ENCODE measurements at places on chromosomes 6 and 20.
A peak's percentile ranks its signal among the peaks of the same experiment; 100 is the strongest.

DNA sequence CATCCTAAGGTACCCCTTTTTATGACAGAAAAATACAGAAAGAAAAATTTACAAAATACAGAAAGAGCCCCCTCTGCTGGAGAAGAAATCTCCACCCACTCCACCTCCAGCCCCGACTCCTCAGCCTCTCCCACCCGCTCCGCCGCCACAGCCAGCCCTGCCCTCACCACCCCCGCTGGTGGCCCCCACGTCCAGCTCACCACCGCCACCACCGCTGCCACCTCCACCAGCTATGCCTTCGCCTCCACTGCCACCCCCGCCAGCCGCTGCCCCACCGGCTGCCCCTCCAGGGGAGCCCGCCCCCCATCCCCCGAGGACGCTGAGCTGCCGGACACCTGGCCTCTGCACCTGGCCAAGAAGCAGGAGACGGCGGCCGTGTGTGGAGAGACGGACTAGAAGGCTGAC lies 17.7 kb downstream of the WFDC2 start:
- DNase-seq: peak; percentile 54

DNA sequence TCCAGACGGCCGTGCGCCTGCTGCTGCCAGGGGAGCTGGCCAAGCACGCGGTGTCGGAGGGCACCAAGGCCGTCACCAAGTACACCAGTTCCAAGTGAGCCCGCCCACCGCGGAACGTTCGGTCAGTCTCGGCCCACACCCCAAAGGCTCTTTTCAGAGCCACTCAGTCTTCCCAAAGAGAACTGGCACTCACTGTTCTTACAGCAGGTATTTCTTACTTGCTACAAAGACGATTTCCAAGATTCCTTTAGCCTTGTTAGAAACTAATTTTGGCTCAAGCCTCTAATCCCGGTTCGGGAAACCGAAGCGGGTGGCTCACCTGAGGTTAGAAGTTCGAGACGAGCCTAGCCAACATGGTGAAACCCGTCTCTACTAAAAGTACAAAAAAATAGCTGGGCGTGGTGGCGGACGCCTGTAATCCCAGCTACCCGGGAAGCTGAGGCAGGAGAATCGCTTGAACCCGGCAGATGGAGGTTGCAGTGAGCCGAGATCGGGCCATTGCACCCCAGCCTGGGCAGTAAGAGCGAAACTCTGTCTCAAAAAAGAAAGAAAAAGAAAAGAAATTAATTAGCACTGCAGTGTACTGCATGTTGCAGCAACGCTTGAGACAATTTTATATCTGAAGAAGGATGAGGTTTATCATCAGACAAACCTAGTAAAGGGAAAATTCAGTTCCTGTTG lies 73.1 kb downstream of the OR2B2 start:
- DNase-seq: peak; percentile 70

DNA sequence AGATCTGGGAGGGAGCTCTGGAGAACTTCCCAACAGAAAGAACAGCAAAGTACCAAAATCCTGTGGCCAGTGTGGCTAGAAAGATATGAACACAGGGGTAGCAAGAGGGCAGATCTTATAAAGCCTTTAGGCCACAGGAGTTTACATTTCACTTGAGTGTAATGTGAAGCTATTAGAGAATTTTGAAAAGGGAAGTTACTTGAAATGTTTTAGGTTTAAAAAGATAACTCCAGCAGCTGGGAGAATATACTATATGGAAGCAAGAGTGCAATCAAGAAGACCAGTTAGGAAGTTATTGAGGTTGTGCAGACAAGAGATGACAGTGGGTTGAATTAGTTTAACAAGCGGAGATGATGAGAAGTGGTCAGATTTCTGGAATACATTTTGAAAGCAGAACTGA lies 7.9 kb downstream of the SUPT3H start:
- DNase-seq: no peak

- no peak for DNase-seq
Observed at GRCh38 chr6:4958624-4959023, 45.2 kb downstream of the RPP40 start.

DNA sequence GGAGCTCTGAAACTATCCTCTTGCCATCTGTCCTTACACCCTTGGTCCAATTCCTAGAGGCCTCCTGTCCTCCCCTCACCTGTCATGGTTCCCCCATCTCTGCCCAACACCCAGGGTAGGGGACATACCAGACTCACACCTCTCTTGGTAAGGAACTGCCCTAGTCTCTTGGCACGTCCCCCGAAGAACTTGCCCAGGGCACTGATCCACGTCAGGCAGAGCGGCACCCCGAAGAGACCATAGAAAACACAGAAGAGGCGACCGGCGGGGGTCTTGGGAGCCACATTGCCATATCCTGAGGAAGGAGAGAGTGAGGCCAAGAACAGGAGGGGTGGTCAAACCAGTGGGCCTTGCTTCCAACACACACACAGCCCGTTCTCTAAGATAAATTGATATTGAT lies 34.8 kb downstream of the KCNK5 start:
- DNase-seq: no peak
